ENCODE measurements at places on chromosomes 6 and 20. TPM values are rescaled to one million over a fixed set of nuclear protein-coding genes. Genes with fewer than 3 reads are reported as not detected.

Gene ZSCAN23
- 20.4 TPM for total RNA-seq

Gene ZNF184
- total RNA-seq = 13.4 TPM

Gene SLC13A3
- 4.5 TPM for total RNA-seq

Gene VTA1
- total RNA-seq = 69.2 TPM

Gene CFB
- total RNA-seq = not detected

- H3K4me1 ChIP-seq = peaks cover 4% of the 10 kb centered on the region
- no peak overlapping the region for H3K4me3 ChIP-seq
- H3K27me3 ChIP-seq = no peaks in the 10 kb centered on the region
- no peaks in the 10 kb centered on the region for H3K36me3 ChIP-seq
Observed at GRCh38 chr6:101458826-101459225, 65.3 kb downstream of the GRIK2 start.

DNA sequence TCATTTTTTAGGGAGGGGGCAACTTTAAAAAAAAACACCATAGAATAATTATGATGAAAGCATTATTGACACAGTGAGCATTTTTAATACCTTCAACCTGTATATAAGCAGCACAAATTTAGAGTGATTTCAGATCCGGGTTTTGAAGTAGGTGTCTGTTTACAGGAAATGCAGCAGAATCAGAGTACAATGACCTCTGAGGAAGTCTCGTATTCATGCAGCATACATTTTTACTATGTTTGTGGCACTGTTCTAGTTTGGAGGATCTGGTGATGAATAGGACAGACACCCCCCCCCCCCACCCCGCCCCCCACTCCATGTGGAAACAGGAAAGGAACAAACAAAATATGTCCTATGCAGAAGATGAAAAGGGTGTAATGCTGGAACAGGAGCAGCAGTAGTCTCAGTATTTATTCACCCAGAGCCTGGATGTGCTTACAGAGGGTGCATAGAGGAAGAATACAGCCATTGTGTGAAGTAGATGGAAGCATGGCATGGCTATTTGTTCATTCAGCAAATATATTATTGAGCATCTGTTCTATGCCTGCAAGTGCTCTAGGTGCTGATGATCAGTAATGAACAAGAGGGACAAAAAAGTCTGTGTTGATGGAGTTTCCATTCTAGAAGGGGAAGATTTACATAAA lies 19.7 kb downstream of the VAPB start:
- no peak overlapping the region for H3K27ac ChIP-seq
- no peaks in the 10 kb centered on the region for H3K36me3 ChIP-seq
- no peak for DNase-seq
- H3K4me3 ChIP-seq = no peak overlapping the region
- H3K27me3 ChIP-seq = no peaks in the 10 kb centered on the region

DNA sequence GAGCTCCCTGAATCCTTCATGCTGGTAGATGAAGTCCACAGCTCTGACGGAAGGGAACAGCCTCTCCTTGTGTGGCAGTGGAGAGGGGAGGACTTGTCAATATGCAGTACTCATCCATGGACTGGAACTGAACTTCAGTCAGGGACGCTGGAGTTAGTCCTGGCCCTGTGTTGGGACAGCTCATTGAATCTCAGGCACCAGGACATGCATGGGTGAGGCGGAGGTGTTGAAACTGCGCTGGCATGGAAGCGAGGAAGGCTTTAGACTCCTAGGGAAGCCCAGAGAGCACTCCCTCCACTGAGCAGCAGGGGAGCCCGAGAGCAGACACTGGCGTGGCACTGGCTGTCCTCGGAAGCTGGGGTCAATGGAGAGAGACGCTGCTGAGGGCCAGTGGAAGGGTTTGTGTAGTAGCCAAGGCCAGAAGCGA lies 161.3 kb upstream of the GGTLC1 start:
- H3K4me1 ChIP-seq = no peaks in the 10 kb centered on the region
- H3K27ac ChIP-seq = no peak overlapping the region
- DNase-seq = peak; percentile 64
- no peak overlapping the region for H3K4me3 ChIP-seq

DNA sequence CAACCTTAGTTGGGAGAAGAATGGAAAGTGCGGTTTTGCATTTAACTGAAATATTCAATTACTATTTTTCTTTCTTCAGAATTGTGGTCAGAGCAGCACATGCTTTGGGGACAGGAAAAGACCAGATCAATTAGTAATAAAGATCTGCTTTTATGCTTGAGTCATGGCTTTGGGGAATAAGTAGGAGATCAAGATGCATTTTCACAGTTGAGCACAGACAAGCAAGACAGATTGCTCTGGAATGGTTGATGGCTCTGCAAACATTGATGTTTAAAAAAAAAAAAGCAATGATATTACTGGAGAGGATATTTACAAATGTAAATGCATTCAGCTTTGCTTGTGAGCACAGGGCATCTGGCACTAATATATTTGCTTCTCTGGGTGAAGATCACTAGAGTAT lies 224.4 kb upstream of the SASH1 start:
- peaks cover 3% of the 10 kb centered on the region for H3K4me1 ChIP-seq
- no peak overlapping the region for H3K27ac ChIP-seq
- no peak for DNase-seq
- H3K36me3 ChIP-seq = no peaks in the 10 kb centered on the region
- no peaks in the 10 kb centered on the region for H3K27me3 ChIP-seq
- H3K4me3 ChIP-seq = no peak overlapping the region

DNA sequence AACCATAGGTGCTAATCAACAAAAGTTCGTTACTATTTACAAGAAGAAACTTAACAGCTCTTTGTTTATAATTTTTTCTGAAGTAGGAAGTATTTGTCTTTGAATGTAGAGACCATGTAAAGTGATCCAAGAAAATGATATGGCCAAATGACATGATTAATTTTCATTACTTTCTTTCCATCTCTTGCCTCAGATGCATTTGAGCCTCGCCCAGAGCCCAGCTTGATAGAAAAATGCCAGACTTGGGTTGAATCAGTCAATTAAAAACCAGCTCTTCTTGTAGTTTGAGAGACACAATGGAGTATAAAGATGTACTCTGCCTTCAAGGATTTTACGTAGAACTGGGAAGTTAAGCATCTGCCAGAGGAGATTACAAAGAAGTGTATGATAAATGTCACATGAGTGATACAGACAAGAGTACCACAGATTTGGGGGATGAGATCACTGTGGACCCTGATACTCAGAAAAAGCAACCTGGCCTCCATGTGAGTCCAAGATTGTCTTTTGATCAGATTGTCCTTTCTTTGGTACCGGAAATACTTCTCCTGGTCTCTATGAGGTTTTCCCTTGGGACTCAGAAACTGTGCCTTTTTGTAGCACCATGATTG lies 92.5 kb upstream of the SUPT3H start:
- DNase-seq = no peak
- H3K4me1 ChIP-seq = no peaks in the 10 kb centered on the region
- no peak overlapping the region for H3K27ac ChIP-seq
- H3K27me3 ChIP-seq = no peaks in the 10 kb centered on the region
- no peak overlapping the region for H3K4me3 ChIP-seq

DNA sequence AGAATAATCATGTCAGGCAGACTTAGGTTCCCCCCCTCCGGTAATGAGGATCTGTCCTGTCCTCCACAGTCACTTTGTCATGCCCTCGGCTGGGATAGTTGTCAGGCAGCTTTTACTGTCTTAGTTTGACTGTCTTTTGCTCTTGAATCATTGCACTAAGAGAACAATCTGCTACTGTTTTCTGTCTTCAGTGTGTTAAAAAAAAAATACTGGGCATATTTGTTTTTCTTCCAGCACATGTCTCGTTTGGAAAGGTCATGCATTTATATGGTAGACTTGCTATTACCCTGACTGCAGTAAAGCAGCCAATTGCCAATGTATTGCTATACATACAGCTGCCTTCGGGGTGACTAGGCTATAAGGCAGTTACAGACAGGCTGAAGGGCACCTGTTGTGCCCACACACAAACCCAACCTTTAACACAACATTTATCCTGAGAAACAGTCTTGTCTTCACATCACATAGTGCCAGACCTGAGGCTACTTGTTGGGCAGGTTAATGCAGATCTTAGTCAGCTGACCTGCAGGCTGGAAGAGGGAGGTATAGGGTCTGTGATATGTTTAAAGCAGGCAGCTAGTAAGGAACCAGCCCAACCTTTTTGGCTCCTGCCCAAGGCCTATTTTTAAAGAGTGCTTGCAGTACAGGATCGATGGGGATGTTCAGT lies 26.7 kb downstream of the ARFGEF3 start:
- H3K4me1 ChIP-seq = peaks cover 60% of the 10 kb centered on the region
- no peaks in the 10 kb centered on the region for H3K27me3 ChIP-seq
- H3K36me3 ChIP-seq = no peaks in the 10 kb centered on the region
- DNase-seq = no peak
- H3K27ac ChIP-seq = no peak overlapping the region
- H3K4me3 ChIP-seq = no peak overlapping the region

DNA sequence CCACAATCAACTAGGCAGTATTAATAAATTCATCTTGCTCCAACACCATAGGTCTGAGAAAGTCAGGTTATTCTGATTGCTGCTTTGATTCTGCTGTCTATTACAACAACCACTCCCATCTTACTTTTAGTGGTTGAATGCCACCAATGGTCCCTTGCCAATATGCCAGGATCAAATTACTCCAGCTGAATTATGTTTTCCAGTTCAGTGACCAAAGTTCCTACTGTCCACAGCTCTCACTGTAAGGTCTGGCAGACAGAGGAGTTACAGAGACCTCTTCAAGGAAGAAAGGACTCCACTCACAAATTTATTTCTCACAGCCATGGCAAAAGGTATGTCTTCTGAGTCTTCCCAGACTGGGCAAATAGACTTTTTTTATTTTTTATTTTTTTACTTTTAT lies 557.0 kb downstream of the HAO1 start:
- H3K27me3 ChIP-seq = no peaks in the 10 kb centered on the region
- DNase-seq = no peak
- H3K4me3 ChIP-seq = no peak overlapping the region
- H3K36me3 ChIP-seq = no peaks in the 10 kb centered on the region
- H3K27ac ChIP-seq = no peak overlapping the region

GRCh38 chr20:36482044-36482473 lies 59.3 kb upstream of the MYL9 start:
- no peaks in the 10 kb centered on the region for H3K36me3 ChIP-seq
- no peaks in the 10 kb centered on the region for H3K4me1 ChIP-seq
- DNase-seq = no peak

DNA sequence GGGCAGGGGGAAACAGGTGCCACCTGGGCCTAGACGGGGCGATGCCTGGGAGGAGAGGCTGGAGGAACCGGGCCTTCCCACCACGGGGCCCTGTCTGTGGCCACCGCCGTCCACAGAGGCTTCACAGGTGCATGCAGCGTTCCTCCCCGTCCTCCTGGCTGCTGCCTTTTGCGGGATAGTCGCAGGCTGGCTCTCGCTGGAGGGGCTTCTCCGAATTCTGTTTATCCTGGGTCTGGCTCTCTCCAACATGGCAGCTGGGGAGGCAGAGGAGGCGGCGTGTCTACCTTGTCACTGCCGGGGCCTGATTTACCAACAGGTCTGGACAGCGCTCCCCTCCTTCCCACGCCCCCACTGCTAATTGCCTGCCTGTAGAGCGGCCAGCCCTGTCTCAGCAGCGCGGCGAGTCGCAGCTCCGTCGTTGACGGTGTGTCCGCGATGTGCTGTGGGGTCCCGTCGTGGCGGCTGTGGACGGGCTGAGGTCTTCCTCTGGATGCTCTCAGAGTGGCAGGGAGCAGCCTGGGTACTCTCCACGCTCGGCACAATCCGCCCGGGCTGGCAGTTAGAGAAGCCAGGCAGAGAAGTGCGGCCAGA lies 262.9 kb downstream of the TAF4 start:
- H3K4me1 ChIP-seq = peaks cover 17% of the 10 kb centered on the region
- H3K27ac ChIP-seq = no peak overlapping the region
- peaks cover 6% of the 10 kb centered on the region for H3K27me3 ChIP-seq

GRCh38 chr6:89131599-89131998 lies 13.7 kb upstream of the SRSF12 start:
- no peak overlapping the region for H3K27ac ChIP-seq
- no peaks in the 10 kb centered on the region for H3K36me3 ChIP-seq
- no peaks in the 10 kb centered on the region for H3K27me3 ChIP-seq
- no peak overlapping the region for H3K4me3 ChIP-seq

DNA sequence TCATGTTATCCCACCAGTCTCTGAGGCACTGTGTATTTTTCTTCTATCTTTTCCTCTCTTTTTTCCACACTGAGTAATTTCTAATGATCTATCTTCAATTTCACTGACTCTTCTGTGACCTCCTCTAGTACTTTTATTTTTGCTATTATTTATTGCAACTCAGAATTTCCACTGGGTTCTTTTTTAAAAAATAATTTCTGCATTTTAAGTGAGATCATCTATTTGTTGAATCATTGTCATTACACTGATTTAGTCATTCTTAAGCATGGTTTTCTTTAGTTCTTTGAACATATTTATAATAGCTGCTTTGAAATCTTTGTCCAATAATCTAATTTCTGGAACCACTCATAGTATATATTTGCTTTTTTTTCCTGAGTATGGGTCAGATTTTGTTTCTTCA lies 96.7 kb upstream of the SLC22A16 start:
- H3K27me3 ChIP-seq = no peaks in the 10 kb centered on the region
- no peaks in the 10 kb centered on the region for H3K4me1 ChIP-seq
- no peak for DNase-seq
- H3K36me3 ChIP-seq = no peaks in the 10 kb centered on the region
- no peak overlapping the region for H3K4me3 ChIP-seq

- peaks cover 6% of the 10 kb centered on the region for H3K4me1 ChIP-seq
- no peak overlapping the region for H3K4me3 ChIP-seq
- no peak overlapping the region for H3K27ac ChIP-seq
Observed at GRCh38 chr20:57898332-57898731, 188.5 kb upstream of the PMEPA1 start.

GRCh38 chr6:34859951-34860350 lies 27.9 kb downstream of the TAF11 start:
- no peaks in the 10 kb centered on the region for H3K4me1 ChIP-seq
- no peak for DNase-seq
- H3K27ac ChIP-seq = no peak overlapping the region
- no peaks in the 10 kb centered on the region for H3K27me3 ChIP-seq
- peaks cover 4% of the 10 kb centered on the region for H3K36me3 ChIP-seq

GRCh38 chr20:20371681-20372080 lies 3.8 kb downstream of the INSM1 start:
- DNase-seq = peak; percentile 43
- no peak overlapping the region for H3K4me3 ChIP-seq
- peaks cover 99% of the 10 kb centered on the region for H3K27me3 ChIP-seq
- H3K27ac ChIP-seq = no peak overlapping the region
- peaks cover 12% of the 10 kb centered on the region for H3K4me1 ChIP-seq

DNA sequence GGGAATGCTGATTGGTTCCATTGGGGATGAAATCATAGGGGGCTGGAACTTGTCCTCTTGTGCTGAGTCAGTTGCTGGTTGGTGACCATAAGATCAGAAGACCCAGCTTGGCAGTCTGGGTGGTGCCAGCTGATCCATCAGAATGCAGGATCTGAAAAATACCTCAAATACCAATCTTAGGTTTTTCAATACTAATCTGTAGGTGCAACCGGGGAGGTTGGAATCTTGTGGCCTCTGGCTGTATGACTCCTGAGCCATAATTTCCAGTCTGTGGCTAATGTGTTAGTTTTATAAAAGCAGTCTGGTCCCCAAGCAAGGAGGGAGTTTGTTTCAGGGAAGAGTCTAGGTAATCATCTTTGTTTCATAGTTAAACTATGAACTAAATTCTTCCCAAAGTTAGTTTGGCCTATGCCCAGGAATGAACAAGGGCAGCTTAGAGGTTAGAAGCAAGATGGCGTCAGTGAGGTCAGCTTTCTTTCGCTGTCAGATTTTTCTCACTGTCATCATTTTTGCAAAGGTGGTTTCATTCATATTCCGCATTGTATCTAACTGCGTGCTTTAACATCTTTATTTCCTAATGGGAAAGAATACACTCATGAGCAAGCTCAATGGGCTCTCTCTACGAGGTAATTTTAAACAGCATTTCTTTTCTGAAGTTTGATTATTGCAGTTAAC lies 2.0 kb downstream of the ARMH2 start:
- H3K27ac ChIP-seq = no peak overlapping the region
- H3K36me3 ChIP-seq = no peaks in the 10 kb centered on the region
- no peaks in the 10 kb centered on the region for H3K27me3 ChIP-seq
- no peak for DNase-seq
- no peak overlapping the region for H3K4me3 ChIP-seq
